ENCODE measurements at places on chromosomes 12 and 14. TPM values are rescaled to one million over a fixed set of nuclear protein-coding genes. Genes with fewer than 3 reads are reported as not detected.
A peak's percentile ranks its signal among the peaks of the same experiment; 100 is the strongest.

The SERPINA4 gene
- not detected for total RNA-seq

The SLCO1B1 gene
- not detected for total RNA-seq

The PMCH gene
- total RNA-seq = not detected

The OLR1 gene
- total RNA-seq = not detected

The RAPGEF3 gene
- 6.7 TPM for total RNA-seq

The TAS2R14 gene
- total RNA-seq = 0.80 TPM

The HOXC12 gene
- total RNA-seq = not detected

The SELPLG gene
- total RNA-seq = 0.13 TPM

DNA sequence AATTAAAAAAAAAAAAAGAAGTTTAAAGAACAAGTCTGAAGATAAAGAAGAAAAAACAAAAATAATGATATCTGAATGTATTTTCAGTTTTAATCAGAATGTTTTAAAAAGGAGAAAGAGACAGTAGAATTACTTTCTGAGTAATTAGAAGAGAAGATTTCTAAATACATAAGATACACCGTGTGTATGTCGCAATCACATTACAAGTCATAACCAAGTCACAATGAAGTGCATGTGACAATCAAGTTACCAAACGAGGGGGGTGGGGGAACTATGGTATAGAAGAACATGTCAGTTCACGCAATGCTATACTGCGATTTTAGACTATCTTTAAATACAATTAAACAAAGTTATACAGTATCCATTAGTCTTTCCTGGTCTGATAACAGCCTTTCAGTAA lies 1464.1 kb upstream of the FLRT2 start:
- no peak for DNase-seq

GRCh38 chr12:112131686-112132085 lies 6.3 kb downstream of the TRAFD1 start:
- no peak for DNase-seq

- DNase-seq = no peak
Observed at GRCh38 chr12:85152311-85152729, 116.2 kb downstream of the LRRIQ1 start.

DNA sequence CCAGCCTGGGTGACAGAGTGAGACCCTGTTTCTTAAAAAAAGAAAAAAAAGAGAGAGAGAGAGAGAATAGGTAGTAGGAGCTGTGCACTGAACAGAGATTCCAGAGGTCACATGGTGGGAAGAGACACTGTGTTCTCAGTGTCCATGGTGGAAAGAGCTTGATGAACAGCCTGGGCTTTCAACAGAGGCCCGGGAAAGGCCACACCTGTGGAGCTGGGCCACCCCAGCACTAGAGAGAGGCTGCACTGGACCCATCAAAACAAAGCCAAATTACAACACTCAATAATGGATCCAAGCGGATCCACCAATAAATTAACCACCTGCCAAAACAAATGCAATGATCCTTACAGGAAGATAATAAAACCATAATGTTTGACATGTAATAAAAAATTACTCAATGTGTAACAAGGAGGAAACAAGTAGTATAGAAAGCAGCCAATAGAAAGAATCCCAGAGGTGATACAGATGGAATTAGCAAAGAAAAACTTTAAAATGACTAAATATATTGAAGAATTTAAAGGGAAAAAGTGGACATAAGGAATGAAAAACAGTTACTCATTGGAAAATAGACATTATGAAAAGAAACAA lies 44.8 kb upstream of the BCL2L14 start:
- DNase-seq = no peak

GRCh38 chr14:35628989-35629388 lies 95.0 kb downstream of the INSM2 start:
- DNase-seq = no peak

DNA sequence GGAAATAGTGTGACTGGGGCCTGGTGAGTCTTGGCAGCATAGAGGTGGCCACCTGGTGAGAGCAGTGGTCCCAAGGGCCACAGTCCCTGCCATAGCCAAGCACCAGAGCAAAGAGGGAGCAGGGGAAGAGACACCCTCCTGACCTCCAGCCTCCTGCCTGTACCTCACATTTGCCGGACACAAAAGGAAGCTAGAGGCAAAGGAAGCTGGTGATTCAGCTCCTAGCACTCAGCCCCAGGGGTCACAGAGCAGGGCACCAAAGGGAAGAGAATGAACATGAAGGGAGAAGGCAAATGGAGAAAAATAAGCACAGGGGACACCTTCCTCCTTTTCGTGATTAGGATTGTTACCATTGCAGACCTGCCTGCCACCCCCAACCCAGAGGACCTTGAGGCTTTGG lies 216.8 kb downstream of the ZFP36L1 start:
- DNase-seq = no peak

DNA sequence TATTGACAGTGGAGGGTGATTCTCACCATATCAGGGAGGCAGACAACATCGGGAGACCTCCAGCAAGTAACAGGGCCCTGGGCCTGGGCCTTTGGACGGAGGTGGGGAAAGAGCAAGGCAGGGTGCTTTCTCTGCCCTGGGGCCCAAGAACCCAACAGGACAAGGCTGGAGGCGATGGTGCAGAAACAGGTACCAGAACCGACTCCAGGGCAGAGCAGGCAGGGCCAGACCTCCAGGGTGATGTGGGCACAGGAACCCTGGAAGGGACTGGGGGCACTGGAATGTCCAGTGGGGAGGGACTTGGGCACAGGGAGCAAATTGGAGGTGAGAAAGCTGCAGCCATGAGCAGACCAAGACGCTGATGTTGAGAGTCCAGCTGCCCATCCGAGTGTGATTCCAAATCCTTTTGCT lies 44.4 kb downstream of the PRMT8 start:
- no peak for DNase-seq

DNA sequence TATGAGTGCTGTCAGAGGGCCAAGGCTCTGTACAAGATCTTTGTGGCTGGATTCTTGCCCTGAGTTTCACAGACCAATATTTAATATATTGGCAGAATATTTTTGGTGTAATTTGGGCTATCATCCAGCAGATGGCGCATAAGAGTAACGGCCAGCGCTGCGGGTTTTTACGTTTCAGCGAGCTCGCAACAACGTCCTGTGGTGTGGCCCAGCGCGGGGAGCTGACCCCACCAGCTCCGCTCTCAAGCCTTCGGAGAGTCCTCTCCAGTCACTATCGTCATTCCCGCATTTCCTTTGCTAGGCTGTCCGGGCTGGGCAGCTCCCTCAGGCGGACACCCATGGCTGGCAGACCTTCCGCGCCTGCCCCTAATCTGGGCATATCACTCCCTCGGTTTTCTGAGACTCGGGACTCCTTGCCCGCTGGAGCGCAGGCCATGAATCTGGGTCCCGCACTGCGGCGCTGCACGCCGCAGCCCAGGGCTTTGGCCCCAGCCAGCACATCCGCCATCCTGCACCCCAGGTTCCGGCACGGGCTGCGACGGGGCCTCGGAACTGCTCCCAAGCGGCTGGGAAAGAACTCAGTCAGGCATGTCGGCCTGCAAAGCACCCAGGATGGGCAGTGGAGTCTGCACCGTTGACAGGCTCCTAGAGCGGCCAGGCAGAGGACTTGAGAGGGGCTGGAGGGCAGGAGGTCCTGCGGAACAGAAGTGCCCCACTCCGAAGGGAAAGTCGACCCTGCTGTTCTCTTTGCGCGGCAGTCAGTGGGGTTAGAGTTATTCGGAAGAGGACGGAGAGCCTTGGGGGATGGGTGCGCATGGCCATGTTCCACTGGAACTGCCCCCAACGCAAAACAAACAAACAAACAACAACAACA lies 18.4 kb downstream of the OLR1 start:
- DNase-seq = peak; percentile 61

DNA sequence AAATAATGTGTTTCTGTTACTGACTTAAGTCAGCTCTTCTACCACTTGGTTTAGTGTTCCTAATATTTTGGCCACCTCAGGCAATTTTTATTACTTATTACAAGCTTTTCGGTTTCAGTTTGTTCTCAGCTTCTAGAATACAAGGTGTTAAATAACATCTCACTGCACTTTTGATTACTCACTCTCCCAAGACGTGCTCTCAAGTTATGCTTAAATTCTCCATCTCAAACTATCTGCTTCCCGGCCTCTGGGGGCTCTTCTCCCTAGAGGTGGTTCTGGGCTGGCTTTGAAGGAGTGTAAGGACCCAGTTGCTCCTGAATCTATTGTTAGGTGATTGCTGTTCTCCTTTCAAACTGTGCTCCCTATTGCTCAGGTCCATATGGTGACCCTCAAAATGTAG lies 193.9 kb upstream of the DDHD1 start:
- no peak for DNase-seq

- no peak for DNase-seq
Observed at GRCh38 chr12:114344831-114345230, 61.1 kb downstream of the TBX5 start.

GRCh38 chr14:58736606-58737005 lies 98.8 kb downstream of the DACT1 start:
- DNase-seq = no peak

- no peak for DNase-seq
Observed at GRCh38 chr12:5138845-5139244, 95.2 kb downstream of the KCNA5 start.

- DNase-seq = no peak
Observed at GRCh38 chr14:49058511-49058910, 527.7 kb downstream of the RPS29 start.

- DNase-seq = no peak
Observed at GRCh38 chr14:99247101-99247729, 24.8 kb downstream of the BCL11B start.

GRCh38 chr12:82959821-82960220 lies 273.1 kb downstream of the TMTC2 start:
- no peak for DNase-seq

DNA sequence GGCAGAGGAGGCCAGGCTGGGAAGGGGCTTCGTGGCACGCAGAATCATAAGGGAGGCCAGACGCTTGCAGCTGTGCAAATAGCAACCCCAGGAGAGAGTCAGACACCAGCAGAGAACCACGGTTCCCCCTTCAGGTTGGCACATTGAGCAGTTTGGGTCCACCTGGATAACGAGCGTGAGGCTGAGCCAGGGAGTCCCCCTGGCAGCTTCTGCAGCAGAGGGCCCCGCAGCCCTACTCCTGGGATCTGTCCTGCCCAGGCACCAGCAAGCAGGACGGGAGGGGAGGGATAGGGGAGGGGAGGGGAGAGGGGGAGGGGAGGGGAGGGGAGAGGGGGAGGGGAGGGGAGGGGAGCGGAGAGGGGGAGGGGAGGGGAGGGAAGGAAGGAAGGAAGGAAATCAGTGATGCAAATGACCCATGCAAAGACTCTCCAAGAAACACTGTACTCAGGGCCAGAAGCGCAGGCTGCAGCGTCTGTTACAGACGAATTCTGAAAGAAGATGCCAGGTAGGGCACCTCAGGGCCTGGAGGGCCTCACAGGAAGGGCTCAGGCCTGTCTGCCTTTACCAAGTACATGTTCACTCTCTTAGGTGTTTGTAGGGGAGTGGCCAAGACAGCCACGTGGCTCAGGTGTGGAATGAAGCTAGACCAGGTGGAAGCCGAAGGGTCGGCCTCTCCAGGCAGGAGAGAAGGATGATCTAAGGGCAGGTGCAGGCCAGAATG lies 32.3 kb upstream of the MMP17 start:
- DNase-seq = no peak

DNA sequence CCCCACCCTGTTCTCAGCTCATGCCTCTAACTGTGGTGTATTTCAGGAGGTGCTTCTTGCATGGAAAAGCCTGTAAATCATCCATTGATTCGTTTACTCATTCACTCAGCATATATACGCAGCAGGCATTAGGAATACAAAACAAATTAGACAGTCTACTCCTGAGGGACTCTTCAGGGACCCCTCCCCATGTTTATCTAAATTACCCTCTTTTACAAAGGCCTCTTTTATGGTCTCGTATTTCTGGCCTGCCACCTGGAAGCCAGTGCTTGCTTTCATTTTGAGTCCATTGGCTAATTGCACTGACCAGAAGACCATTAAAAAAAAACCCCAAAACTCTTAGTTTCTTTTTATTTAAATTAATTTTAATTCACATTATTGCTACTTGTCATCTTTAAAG lies 134.4 kb downstream of the DACT1 start:
- DNase-seq = no peak

DNA sequence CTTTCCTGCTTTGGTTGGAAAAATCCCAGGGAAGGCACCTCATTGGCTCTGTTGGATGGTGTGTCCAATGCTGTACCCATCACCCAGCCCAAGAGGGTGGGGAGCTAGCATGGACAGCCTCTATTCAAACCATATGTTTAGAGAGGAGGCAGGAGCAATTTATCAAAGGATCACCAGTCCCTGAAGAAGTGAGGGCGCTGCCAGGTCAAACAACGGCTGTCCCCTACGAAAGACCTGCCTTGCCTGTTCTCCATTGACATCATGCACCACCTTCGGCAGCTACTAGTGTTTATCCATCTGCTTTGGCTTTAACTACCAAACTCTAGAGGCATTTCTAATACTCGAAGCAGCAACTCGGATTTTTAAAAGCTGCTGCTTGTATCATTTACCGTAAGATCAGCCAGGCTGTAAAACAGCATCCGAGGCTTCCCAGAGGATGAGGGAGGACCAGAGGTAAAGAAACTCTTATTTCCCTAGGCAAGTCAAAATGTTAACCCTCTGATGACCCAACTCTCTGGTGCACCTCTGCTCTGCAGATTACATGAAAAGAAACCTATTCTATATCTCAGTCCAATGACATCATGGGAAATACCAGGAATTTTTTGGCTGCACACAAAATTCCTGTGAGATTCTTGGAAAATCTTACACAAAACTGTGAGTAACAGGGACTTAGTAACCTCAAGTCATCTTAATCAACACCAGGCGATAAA lies 720.9 kb upstream of the TBX3 start:
- no peak for DNase-seq

DNA sequence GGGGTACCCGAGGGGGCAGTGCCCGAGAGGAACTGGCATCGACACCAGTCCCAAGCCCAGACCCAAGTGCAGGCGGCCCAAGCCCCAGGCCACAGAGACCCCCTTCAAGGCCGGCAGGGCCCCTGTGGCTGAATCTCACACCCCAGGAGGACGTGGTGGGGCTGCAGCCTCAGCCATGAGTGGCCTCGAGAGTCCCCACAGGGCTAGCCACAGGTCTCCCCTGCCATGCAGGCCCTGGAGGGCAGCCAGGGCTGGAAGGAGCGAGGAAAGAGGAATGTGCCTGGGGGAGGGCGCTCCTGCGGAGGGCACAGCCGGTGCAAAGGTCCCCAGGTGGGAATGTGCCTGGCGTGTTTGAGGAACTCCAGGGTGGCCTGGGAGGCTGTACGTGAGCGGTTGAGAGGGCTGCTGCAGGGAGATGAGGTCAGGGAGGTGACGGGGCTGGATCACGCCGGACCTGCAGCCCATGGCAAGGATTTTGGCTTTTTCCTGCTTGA lies 86.1 kb downstream of the NCOR2 start:
- no peak for DNase-seq

- no peak for DNase-seq
Observed at GRCh38 chr12:46136249-46136648, 132.6 kb downstream of the SLC38A1 start.
